CD4-positive, CD25-positive, alpha-beta regulatory T cell (primary cell): ENCODE measurements at places on chromosomes 16 and 17.
A peak's percentile ranks its signal among the peaks of the same experiment; 100 is the strongest.

GRCh38 chr17:73387746-73388577, 76.2 kb upstream of the CDC42EP4 start:
- DNase-seq: no peak

DNA sequence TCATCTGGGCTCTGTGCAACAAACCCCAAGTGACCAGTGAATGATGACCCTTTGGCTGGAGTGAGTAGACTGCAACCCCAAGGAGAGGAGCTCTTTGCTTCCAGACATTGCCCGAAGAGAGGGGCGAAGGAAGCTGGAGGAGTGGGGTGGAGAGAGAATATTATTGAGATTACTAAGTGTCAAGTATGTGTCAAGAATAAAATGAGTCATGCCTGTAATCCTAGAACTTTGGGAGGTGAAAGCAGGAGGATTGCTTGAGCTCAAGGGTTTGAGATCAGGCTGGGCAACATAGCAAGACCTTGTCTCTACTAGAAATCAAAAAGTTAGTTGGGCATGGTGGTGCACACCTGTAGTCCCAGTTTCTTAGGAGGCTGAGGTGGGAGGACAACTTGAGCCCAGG, 142.0 kb upstream of the CCL2 start:
- no peak for DNase-seq

DNA sequence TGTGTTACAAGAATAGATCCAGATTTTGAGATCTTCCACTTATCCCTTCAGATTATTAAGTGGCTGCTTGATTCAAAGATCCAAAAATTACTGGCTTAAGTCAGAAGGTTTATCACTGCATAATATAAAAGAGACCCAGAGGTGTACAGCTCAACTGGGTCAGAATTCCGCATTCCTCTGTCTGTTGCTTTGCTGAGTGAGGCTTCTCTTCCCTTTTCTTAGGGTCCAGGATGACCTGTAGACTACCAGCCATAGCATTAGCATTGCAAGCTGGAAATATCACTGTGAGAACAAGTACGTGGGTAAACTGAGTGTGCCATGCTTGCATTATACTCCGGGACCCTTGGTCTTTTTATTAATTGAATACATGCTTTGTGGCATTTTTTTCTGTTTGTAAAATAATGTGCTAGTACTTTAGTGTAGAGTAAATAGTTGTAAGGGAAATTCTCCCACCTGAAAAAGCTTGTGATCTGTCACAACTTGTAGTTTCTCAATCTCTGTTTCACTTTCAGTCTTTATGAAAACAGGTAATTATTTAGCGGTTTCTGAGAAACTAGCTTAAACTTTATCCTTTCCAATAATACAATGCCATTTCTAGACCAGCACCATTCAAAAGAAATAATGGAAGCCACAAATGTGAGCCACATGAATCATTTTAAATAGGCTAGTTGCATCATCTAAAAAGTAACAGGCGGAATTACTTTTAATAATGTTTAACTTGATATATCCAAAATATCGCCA, 61.6 kb downstream of the TNRC6C start:
- DNase-seq: no peak

DNA sequence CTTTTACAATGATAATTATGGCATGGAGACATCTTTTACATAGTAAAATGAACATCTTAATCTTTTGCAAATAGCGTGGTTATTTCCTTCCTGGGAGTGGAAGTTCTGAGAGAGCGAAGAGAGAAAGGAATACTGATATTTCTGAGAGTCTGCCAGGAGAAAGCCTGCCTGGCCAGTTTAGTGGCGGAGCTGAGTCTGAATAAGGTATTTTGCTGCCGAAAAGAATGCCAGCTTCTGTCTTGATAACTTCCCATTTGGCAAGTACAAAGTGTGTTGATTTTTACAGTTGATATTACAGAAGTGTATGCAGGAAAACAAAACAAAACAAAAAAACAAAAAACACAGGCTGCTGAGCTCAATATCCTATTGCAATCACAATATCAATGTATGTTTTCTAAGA, 55.9 kb downstream of the KCNJ2 start:
- no peak for DNase-seq

DNA sequence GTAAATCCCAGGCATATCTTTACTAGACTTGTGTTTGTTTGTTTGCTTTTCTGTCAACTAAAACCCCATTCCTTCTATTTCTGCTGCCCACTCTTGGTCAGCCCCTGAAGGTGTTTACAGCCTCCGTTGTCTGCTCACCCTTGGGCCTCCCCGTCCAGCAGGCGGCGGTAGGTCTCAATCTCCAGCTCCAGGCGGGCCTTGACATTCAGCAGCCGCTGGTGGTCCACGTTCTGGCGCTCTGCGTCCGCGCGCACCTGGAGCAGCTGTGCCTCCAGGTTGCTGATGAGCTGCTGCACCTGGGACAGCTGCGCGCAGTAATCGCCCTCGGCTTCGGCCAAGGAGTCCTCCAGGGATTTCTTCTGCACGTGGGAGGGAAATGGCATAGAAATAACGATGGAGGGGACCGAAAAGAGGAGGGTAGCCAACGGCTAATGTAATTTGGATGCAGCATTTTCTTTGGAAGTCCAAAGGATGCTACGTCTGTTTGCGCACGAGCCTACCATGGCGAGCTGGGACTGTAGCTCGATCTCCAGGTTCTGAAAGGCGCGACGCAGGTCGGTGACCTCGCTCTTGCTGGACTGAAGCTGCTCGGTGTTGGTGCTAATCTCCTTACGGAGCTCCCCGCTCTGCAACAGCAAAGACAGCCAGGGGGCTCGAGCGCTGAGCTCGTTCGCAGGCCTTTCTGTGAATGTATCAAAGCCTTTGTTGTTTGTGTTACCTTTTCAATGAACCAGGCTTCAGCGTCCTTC, 3.9 kb downstream of the KRT12 start:
- no peak for DNase-seq

DNA sequence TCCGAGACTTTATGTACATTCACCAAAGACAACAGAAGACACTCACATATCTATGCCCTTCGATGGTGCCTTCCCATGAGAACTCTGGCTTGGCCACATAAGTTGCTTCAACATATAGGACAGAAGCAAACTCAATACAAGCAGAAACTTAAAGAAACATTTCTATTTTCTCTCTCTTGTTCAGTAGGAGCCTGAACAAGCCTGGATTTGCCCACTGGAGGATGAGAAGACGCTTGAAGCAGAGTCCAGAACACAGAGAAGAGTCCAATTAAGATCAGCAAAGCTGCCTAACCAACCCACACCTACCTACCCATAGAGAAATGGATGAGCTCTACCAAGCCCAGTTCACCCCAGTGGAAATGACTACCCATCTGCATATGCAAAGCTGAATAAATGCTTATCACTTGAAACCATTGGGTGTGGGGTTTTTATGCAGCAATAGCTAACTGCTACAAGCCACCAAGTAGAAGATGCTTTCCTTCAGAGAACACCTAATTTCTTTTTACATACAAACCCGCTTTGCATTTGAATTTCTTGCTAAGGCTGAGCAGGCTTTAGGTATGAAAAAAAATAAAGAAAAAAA, 337.9 kb upstream of the DYNLRB2 start:
- no peak for DNase-seq

- DNase-seq: no peak
These were observed 7.0 kb upstream of the FAAP100 start for GRCh38 chr17:81558941-81559806.

DNA sequence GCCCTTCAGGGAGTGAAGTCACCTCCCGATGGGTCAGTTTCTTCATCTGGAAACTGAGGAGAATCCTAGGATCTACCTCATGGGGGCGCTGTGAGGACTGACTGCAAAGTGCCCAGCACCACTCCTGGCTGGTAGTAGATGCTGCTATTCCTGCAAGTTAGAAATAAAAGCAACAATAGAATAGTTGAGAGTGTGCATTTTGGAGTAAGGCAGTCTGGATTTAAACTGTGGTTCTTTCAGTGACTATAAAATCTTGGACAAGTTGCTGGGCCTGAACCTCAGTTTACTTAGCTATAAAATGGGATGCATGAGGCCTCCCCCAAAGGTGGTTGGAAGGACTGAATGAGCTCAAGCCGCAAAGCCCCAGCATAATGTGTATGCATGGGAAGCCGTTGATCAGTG, 70.6 kb downstream of the CYB5B start:
- no peak for DNase-seq

DNA sequence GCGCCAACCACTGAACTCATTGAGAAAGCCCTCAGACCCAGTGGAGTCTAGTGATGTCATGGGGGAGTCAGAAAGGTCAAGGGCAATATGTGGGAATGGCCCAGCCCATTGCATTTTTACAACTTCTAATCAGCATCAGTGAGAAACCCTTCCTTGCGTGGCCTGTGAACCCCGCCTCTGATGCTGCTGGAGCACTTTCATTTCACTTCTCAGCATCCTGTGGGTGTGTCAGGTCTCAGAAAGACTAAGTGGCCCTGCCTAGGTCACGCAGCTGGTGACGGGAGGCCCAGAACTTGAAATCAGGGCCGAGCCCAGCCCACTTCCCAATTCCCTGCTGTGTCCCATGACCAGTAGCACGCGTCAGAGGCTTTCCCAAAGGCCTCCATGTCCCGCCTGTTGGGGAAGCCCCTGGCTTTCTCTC, 6.1 kb downstream of the DNAI2 start:
- peak; percentile 96 for DNase-seq

GRCh38 chr16:16982614-16983013, 488.1 kb downstream of the XYLT1 start:
- no peak for DNase-seq

DNA sequence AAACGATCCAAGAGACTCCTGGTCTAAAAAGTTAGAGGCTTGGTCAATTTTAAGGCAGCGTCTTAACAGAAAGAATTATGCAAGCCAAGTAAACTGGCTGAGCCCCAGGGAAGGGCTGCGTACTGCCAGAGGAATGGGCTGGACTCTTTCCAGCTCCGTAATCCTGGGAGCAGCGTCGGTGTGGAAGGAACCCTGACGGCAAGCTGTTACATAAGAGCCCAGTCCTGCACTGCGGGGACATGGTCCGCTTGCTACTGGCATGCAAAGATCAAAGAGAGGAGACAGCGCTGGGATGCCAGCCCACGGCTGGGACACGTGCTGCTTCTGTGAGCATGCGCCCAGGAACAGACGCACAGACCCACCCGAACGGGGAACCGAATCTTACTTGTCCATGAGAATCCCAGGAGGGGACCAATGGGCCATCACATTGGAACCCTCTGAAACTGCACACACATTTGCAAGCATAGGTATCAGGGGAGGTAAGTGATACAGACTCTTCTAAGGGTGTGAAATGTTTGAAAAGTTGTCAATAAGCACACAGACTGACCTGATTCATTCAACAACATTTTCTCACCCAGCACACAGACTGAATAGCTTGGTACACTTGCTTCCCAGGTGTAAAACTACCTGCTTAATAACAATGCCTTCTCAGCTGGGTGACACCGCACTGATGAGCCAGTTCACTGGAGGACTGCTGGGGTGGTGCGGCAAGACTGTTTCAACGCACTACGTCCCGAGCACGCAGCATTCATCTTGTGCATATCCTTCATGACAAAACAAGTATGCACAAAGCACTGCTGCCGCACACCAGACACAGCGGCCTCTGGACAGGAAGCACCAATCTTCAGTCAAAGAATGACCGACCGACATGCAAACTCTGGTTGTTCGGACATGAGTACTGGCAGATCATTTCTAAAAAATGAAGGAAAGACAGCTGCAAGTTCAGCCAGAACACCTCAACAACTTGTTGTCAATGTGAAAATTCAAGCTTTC, 94.9 kb downstream of the ANKRD11 start:
- no peak for DNase-seq

DNA sequence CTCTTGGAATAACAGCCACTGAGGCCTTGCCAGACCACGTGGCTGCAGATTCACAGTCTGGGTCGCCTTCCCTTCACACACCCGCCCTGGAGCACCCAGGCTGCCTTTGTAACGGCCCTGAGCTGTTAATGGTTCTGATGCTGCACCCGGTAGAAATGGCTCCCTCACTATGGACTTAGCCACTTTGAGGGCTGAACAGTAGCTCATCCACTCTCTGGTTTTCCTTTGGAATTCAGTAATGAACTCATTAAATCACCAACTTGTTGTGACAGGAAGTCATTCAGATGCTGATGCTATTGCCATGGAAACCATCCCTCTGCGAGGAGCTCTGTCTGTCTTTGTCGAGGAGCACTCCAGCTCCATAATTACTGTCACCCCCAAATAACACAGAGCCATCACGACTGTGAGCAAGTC, 59.2 kb downstream of the CDK5R1 start:
- no peak for DNase-seq

DNA sequence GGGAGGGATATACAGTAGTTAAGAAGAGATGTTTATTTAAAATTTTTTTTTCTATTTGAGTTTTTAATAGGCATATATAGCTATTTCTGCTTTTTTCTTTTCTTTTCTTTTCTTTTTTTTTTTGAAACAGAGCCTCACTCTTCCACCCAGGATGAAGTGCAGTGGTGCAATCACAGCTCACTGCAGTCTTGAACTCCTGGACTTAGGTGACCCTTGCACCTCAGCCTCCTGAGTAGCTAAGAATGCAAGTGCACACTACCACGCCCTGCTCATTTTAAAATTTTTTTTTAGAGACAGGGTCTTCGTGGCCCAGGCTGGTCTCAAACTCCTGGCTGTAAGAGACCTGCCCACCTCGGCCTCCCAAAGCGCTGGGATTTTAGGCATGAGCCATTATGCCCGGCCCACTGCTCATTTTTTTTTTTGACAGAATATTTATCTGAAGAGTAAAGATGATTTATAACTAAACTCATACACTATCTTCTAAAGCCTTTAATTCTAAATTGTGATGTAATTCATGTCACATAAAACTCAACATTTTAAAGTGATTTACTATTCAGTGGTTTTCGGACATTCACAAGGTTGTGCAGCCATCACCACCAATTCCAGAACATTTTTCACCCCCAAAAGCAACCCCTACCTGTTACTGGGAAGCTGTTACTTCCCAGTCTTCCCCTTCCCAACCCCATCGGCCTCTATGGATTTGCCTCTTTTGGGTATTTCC, 106.0 kb downstream of the VPS53 start:
- DNase-seq: no peak

DNA sequence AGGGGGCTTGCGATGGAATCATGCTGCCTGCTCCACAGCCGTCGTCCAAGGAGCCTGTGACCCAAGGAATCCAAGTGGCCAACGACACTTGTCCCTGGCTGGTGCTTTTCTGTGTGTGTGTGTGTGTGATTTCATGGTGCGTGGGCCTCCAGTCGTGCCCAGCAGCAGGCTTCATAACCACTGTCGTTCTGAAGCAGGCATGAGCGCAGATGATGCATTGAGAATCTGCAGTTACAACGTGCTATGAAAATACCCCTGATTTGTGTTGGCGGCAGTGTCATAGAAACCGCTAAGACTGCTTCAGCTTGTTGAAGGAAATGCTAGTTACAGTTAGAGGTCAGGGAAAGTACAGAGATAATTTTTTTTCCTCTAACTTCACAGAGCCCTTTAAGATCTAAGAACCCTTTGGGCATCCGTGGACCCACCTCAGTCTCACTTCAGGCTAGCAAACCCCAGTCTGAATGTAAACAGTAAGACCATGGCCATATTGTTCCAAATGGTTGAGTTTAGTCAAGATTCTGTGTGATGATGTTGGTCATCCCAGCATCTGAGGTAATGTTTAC, 15.6 kb downstream of the C16orf90 start:
- DNase-seq: peak; percentile 56

DNA sequence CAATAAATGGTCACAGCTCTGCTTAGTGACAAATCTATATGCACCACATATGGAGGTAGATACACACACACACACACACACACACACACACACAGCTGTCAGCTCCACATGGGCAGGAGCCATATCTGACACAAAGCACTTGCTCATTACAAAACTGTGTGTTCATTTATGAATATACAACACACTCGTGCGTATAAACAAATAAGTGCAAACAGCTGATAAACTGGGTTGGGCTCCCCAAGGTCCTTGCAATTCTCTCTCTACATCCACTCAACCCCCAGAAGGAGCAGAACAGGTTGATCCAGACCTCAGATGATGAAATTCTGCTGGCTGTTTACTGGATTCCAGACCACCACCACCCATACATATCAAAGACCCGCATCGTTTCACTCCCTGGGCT, 140.7 kb downstream of the XYLT1 start:
- DNase-seq: no peak
